SJCRH30 (cell line): ENCODE measurements at places on chromosomes 6 and 20. TPM values are rescaled to one million over a fixed set of nuclear protein-coding genes. Genes with fewer than 3 reads are reported as not detected.

TGM2 gene
- 0.10 and 0.13 TPM in 2 replicates for total RNA-seq

DNA sequence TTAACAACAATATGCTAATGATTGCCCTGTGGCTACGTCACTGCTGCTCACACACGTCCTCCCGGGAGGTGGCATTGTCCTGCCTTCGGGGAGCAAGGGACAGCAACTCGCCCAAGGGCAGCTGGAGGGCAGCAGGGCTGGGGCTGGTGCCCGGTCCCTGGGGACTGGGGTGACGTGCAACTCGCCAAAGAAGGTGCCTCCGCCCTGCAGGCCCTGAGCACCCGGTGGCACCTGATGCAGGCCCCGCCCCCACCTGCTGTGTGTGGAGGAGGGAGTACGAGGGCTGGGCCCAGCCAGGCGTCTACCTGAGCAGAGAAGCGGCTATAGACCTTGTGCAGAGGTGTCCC is 64.8 kb upstream of the SLCO4A1 start:
- peaks cover 22% of the 10 kb centered on the region for H3K27me3 ChIP-seq
- H3K4me1 ChIP-seq: no peaks in the 10 kb centered on the region
- no peak for DNase-seq
- no peaks in the 10 kb centered on the region for H3K36me3 ChIP-seq
- H3K4me3 ChIP-seq: no peak overlapping the region

HEY2 gene
- total RNA-seq: 0.15 and 0.22 TPM in 2 replicates

LY6G5C gene
- total RNA-seq: 0.25 and 1.6 TPM in 2 replicates

C2 gene
- total RNA-seq: 1.2 and 1.5 TPM in 2 replicates

GRCh38 chr6:147770221-147770620 is 261.7 kb downstream of the SAMD5 start:
- no peak for DNase-seq
- no peak overlapping the region for H3K4me3 ChIP-seq

GRCh38 chr6:145815309-145816274 is 997 bp upstream of the FBXO30 start:
- H3K27me3 ChIP-seq: no peaks in the 10 kb centered on the region
- H3K4me1 ChIP-seq: no peaks in the 10 kb centered on the region
- no peaks in the 10 kb centered on the region for H3K36me3 ChIP-seq
- H3K4me3 ChIP-seq: peak overlapping the region; percentile 74
- DNase-seq: peak; percentile 62

GRCh38 chr6:53441035-53441493 is 92.3 kb upstream of the ELOVL5 start:
- H3K4me1 ChIP-seq: no peaks in the 10 kb centered on the region
- H3K27ac ChIP-seq: no peak overlapping the region
- no peaks in the 10 kb centered on the region for H3K36me3 ChIP-seq
- no peaks in the 10 kb centered on the region for H3K27me3 ChIP-seq
- DNase-seq: no peak

SUMO4 gene
- total RNA-seq: 1.1 and 1.5 TPM in 2 replicates

GABRR1 gene
- 0.26 and 0.30 TPM in 2 replicates for total RNA-seq

DNA sequence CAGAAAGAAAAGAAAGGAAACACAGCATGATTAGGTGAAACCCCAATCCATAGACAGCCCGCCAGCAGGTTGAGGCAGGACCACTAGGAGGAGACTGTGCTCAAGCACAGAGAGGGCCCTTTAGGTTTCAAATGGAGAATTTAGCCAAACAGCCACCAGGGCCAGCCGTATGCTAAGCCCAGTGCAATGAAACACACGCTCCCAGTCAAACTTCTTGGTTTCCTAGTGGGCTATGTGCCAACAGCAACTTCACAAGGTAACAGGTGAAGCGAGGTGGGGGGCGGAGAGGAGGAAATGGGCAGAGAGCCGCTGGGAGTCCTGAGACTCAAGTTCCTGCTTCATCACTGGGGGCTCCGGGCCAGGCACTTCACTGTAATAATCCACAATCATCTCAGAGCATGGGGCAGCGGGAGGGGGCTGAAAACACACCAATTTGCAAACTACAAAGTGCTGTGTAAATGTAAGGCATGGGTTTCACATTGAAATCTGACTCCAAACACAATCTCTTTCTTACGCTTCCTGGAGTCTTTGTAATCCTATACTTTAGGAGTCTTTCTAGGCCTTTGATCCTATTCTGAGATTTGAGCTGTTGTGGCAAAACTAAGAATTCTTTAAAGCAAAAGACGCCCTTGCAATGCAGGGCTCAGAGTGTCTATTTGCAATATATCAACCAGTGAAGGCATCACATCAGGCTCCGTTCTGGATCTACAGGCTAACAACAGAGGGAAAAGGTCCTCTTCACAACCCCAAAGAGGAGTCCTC is 117.3 kb downstream of the OPRM1 start:
- DNase-seq: peak; percentile 80
- no peaks in the 10 kb centered on the region for H3K36me3 ChIP-seq
- H3K4me1 ChIP-seq: peaks cover 10% of the 10 kb centered on the region; the same call in 1 of the 2 replicates
- H3K27ac ChIP-seq: no peak overlapping the region; the same call in 1 of the 2 replicates
- no peak overlapping the region for H3K4me3 ChIP-seq
- H3K27me3 ChIP-seq: no peaks in the 10 kb centered on the region

GRCh38 chr6:161226009-161226964 is 47.6 kb downstream of the AGPAT4 start:
- no peak overlapping the region for H3K27ac ChIP-seq
- no peak for DNase-seq
- H3K4me3 ChIP-seq: no peak overlapping the region
- H3K4me1 ChIP-seq: no peaks in the 10 kb centered on the region
- H3K27me3 ChIP-seq: no peaks in the 10 kb centered on the region

TSHZ2 gene
- total RNA-seq: not detected in 2 replicates

- H3K27ac ChIP-seq: no peak overlapping the region
- H3K4me3 ChIP-seq: no peak overlapping the region
- DNase-seq: no peak
- no peaks in the 10 kb centered on the region for H3K4me1 ChIP-seq
- H3K36me3 ChIP-seq: no peaks in the 10 kb centered on the region
Measured at GRCh38 chr6:156060013-156060412, 604.4 kb upstream of the NOX3 start.

GRCh38 chr6:1254326-1254725 is 57.6 kb upstream of the FOXQ1 start:
- H3K36me3 ChIP-seq: no peaks in the 10 kb centered on the region
- H3K4me3 ChIP-seq: no peak overlapping the region
- H3K27me3 ChIP-seq: no peaks in the 10 kb centered on the region

DNA sequence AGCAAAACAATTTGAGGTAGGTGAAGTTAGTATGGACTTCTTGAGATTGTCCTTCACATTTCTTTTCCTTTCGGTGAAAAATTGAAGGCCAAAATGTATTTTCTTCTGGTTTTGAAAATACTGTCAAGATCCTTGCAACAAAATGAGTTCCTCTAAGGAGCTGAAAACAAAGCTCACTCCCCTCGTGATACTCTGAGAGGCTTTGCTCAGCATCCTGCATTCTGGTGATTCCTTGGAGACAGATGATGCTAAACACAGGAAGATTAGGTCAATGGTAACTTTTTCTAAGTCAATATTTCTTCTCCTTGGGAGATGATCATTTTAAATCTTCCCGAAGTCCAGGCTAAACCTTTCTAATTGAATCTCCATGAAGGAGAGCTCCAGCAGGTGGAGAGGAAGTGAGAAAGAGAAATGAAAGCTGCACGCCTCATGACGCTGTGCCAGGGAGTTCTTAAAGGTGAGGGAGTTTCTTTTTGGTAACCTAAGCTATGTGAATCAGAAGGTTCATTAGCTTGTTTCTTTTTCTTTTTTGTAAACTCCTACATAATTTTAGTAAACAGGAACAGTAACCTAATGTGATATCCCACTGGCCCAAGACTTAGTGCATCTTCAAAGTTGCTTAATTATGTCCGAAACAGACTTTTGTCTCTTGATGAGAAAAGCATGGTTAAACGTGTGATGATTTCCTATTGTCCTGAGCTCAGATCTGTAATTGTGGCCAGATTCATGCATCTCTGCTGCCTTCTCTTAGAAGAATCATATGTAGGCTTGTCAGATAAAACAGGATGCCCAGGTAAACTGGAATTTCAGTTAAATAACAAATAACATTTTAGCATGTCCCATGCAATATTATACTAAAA is 15.0 kb downstream of the ESR1 start:
- no peaks in the 10 kb centered on the region for H3K36me3 ChIP-seq
- no peaks in the 10 kb centered on the region for H3K4me1 ChIP-seq
- no peaks in the 10 kb centered on the region for H3K27me3 ChIP-seq
- no peak overlapping the region for H3K4me3 ChIP-seq
